Astrocyte (in vitro differentiated cells and primary cell): ENCODE measurements at places on chromosomes 1 and 21. TPM values are rescaled to one million over a fixed set of nuclear protein-coding genes. Genes with fewer than 3 reads are reported as not detected.

The GSTM5 gene
- not detected in 2 replicates for total RNA-seq

The IL24 gene
- total RNA-seq, result not detected in 2 replicates

The SPATA17 gene
- 1.3 and 1.6 TPM in 2 replicates for total RNA-seq

The FAM78B gene
- 0.20 and 0.67 TPM in 2 replicates for total RNA-seq

The KIF14 gene
- 1.2 and 2.1 TPM in 2 replicates for total RNA-seq

The LRRC3 gene
- 5.2 and 5.6 TPM in 2 replicates for total RNA-seq

The C1orf56 gene
- 1.3 and 1.7 TPM in 2 replicates for total RNA-seq

The KCNN3 gene
- 0.46 and 0.66 TPM in 2 replicates for total RNA-seq

The TRIM17 gene
- 0.82 and 1.5 TPM in 2 replicates for total RNA-seq

The OR6K3 gene
- not detected in 2 replicates for total RNA-seq

The RNF186 gene
- not detected in 2 replicates for total RNA-seq

DNA sequence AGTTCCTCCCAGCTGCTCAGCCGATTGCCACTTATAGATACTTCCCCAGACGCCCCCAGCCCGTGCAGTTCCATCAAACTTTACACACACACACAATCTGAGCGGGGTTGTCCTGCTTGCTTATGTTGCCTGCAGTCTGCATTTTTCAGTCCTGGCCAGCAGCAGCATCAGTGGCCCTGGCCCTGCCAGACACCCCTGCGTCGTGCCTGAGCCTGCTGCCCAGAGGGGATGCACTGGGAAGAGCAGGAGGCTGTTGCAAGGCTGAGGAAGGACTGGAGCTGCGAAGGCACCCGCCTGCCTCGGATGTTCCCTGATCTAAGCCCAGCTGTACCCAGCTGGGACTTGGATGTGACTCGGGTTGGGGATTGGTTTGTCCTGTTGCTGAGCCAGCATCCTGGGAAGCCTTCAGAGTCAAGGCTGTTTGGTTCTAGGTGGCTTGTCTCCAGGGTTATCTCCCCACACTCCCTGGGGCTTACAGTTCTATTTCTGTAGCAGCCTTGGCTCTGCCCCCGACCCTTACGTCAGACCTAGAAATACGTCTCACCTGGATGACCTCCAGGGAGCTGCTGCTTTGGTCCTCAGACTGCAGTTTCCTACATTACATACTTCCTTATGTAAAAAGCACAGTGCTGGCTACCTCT, 42.3 kb downstream of the MAN1C1 start:
- H3K36me3 ChIP-seq, result no peaks in the 10 kb centered on the region
- no peak overlapping the region for H3K4me3 ChIP-seq
- no peak overlapping the region for H3K27ac ChIP-seq
- no peaks in the 10 kb centered on the region for H3K27me3 ChIP-seq
- H3K4me1 ChIP-seq, result no peaks in the 10 kb centered on the region
- DNase-seq, result no peak

DNA sequence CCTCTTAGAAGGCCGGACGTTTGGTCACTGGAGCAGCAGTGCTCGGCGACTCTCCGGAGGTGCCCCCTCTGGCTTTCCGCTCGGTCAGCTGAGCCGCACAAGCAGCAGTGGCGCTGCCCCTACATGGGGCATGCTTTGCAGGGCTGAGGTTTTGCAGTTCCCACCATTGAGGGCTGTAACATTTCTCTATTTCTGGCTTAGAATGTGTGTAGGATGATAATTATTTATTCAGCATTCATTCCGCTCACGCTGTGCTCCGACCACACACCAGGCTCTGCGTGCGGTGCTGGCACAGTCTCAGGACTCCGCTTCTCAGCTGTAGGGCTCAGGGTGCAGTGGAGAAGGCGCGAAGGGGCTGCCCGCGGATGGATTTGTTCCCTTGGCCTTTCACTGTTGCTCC, 119.5 kb downstream of the PCBP3 start:
- H3K27ac ChIP-seq, result no peak overlapping the region
- no peak overlapping the region for H3K4me3 ChIP-seq
- peak; percentile 3 for DNase-seq
- peaks cover 6% of the 10 kb centered on the region for H3K4me1 ChIP-seq

GRCh38 chr1:4741876-4742423, 87.5 kb downstream of the AJAP1 start:
- H3K27me3 ChIP-seq, result no peaks in the 10 kb centered on the region
- no peaks in the 10 kb centered on the region for H3K36me3 ChIP-seq
- DNase-seq, result no peak
- no peaks in the 10 kb centered on the region for H3K4me1 ChIP-seq

GRCh38 chr1:89351597-89352311, 12.1 kb upstream of the GBP6 start:
- DNase-seq, result no peak
- no peaks in the 10 kb centered on the region for H3K36me3 ChIP-seq
- no peak overlapping the region for H3K4me3 ChIP-seq
- no peaks in the 10 kb centered on the region for H3K4me1 ChIP-seq

DNA sequence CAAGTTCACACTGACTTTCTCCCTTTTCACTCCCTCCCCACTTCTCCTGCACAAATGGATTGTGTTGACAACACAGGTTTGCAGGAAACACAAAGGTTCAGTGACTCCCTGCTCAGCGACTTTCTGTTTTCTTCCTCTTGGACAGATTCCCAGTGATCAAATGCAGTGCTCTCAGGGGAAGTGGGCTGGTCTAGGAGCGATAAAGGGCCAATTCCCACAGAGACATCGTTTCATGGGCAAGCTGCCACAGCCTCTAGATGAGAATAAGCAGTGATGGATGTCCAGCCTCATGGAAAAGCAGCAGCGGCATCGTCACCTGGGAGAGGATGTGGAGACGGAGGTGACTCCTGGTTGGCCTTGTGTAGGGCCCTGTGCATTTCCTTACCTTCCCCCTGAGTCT, 30.6 kb downstream of the FYB2 start:
- no peaks in the 10 kb centered on the region for H3K4me1 ChIP-seq
- no peak overlapping the region for H3K27ac ChIP-seq
- H3K36me3 ChIP-seq, result no peaks in the 10 kb centered on the region
- no peak for DNase-seq
- H3K27me3 ChIP-seq, result no peaks in the 10 kb centered on the region
- H3K4me3 ChIP-seq, result no peak overlapping the region

- H3K4me3 ChIP-seq, result no peak overlapping the region
- peaks cover 5% of the 10 kb centered on the region for H3K4me1 ChIP-seq
- DNase-seq, result peak; percentile 10
- H3K27ac ChIP-seq, result no peak overlapping the region
- no peaks in the 10 kb centered on the region for H3K36me3 ChIP-seq
Measured at GRCh38 chr1:146032631-146033219, 11.2 kb upstream of the HJV start.

DNA sequence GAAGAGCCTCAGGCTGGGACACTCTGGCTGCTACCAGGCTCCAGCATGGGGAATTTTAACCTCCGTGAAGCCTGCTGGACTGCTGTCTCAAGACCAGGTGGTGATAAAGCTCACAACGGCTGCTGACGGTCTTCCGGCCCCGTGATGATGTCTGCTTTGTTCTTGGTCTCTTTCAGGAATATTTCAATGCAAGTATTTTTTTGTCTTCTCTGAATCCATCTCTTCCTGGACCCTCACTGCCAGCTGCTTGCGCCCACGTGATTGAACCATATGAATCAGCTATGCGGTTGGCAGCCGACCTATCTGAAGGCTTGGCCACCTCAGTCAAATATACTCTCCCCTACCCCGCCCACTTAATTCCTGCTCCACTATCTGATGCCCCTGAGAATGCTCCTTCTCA, 14.6 kb upstream of the SLC6A17 start:
- no peaks in the 10 kb centered on the region for H3K36me3 ChIP-seq
- H3K27ac ChIP-seq, result no peak overlapping the region
- no peaks in the 10 kb centered on the region for H3K4me1 ChIP-seq
- H3K27me3 ChIP-seq, result peaks cover 47% of the 10 kb centered on the region
- no peak overlapping the region for H3K4me3 ChIP-seq

GRCh38 chr1:24586970-24587820, 31.3 kb downstream of the NCMAP start:
- H3K4me1 ChIP-seq, result no peaks in the 10 kb centered on the region
- H3K36me3 ChIP-seq, result no peaks in the 10 kb centered on the region
- H3K27ac ChIP-seq, result no peak overlapping the region
- peaks cover 10% of the 10 kb centered on the region for H3K27me3 ChIP-seq

- DNase-seq, result peak; percentile 93
- H3K27me3 ChIP-seq, result no peaks in the 10 kb centered on the region
- H3K4me3 ChIP-seq, result no peak overlapping the region
- peaks cover 9% of the 10 kb centered on the region for H3K4me1 ChIP-seq
- peak overlapping the region; percentile 47 for H3K27ac ChIP-seq
Measured at GRCh38 chr1:21764615-21765423, 18.1 kb downstream of the USP48 start.

GRCh38 chr1:10667861-10668761, 128.3 kb downstream of the CASZ1 start:
- no peaks in the 10 kb centered on the region for H3K36me3 ChIP-seq
- no peaks in the 10 kb centered on the region for H3K4me1 ChIP-seq
- no peak for DNase-seq
- H3K27ac ChIP-seq, result no peak overlapping the region
- no peak overlapping the region for H3K4me3 ChIP-seq

GRCh38 chr1:205748403-205749233, 1.4 kb downstream of the NUCKS1 start:
- peak; percentile 66 for DNase-seq
- H3K36me3 ChIP-seq, result peaks cover 2% of the 10 kb centered on the region
- H3K27ac ChIP-seq, result peak overlapping the region; percentile 89
- peaks cover 15% of the 10 kb centered on the region for H3K4me1 ChIP-seq

GRCh38 chr1:226223157-226223785, at the start of gene MIXL1:
Gene MIXL1, plus strand, starts transcription at chr1:226223664. Its CDS starts 18 bp downstream, at chr1:226223682.
- H3K4me3 ChIP-seq, result peak within 1 kb of the TSS; percentile 49
- H3K27me3 ChIP-seq, result peaks cover 3% of the 10 kb centered on the region
- no peaks in the 10 kb centered on the region for H3K36me3 ChIP-seq
- DNase-seq, result no peak
